Suprapubic skin (tissue), 4 donors: ENCODE measurements at places on chromosomes 3 and 15.
A peak's percentile ranks its signal among the peaks of the same experiment; 100 is the strongest.

DNA sequence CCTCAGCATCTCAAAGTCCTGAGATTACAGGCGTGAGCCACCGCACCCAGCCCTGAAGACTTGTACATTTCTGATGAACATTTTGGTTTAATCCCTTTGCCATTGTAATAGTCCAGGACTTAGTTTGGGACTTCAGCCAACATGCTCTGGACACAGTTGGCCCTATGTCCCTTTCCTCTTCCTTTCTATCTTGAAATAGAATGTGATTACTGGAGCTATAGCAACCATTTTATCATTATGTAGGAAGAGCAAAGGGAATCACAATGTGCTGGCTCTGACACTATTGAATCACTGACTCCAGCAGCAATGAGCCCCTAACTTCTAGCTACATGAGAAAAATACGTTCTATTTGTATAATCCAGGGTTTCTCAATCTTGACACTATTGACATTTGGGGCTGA, 34.8 kb upstream of the MRPL3 start:
- no peaks in the 10 kb centered on the region for H3K4me1 ChIP-seq
- H3K27ac ChIP-seq: no peak overlapping the region
- H3K27me3 ChIP-seq: no peaks in the 10 kb centered on the region
- H3K4me3 ChIP-seq: no peak overlapping the region
- no peaks in the 10 kb centered on the region for H3K36me3 ChIP-seq

DNA sequence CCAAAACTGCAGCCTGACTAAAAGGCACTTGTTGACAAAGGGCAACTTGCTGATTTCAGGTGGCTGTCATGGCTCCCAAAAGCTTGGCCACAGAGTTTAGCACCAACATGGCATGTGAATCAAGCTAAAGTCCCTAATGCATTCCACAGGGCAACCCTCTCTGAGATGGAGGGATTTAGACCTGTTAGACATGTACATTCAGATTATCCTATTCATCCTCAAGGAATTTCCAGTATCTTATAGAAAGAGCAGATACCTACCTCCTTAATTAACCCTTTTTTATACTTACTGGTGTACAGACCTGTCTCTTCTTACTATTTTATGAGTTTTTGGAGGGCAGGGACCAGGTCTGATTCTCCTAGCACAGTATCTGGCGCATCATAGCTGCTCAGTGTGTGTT, 31.3 kb downstream of the ACP3 start:
- no peak overlapping the region for H3K27ac ChIP-seq
- peaks cover 10% of the 10 kb centered on the region for H3K36me3 ChIP-seq
- H3K27me3 ChIP-seq: no peaks in the 10 kb centered on the region
- no peak for DNase-seq
- peaks cover 6% of the 10 kb centered on the region for H3K4me1 ChIP-seq

DNA sequence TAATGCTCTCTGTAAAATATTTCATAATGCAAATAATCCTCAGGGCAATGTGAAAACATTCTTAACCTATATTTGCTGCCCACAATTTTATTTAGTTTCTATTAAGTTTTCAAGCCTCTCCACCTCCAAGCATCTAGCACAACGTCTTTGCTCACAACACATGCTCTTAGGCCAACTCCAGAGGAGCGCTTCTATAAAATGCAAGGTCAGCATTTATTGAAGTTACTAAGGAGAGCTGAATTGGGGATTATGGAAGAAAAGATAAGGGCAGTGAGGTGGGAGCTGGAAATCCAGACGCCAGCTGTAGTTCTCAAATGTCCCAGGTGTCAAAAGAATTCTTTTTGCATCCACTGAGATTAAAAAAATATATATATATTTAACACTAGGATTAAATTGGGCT, 996 bp downstream of the RABL3 start:
- H3K4me1 ChIP-seq: peaks cover 21% of the 10 kb centered on the region
- no peaks in the 10 kb centered on the region for H3K27me3 ChIP-seq
- H3K27ac ChIP-seq: no peak overlapping the region
- no peak for DNase-seq
- H3K36me3 ChIP-seq: peaks cover 7% of the 10 kb centered on the region

DNA sequence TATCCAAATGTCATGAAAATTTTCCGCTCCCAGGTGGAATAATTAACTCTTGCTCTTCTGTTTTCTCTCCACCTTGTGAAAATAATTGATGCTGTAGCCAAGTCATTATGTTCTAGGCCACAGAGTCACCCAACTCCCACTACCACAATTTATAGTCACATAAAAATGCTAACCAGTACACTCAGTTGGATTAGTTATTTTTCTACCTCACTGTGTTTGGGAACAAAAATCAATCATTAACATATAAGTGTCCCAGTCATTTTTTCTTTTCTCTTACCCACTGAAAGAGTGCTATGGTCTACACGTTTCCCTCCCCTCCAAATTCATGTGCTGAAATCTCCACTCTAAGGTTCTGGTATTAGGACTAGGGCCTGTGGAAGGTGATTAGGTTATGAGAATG, 255.6 kb upstream of the LMCD1 start:
- no peak overlapping the region for H3K27ac ChIP-seq
- H3K4me1 ChIP-seq: no peaks in the 10 kb centered on the region
- H3K4me3 ChIP-seq: no peak overlapping the region
- H3K27me3 ChIP-seq: no peaks in the 10 kb centered on the region
- no peak for DNase-seq
- no peaks in the 10 kb centered on the region for H3K36me3 ChIP-seq

- no peak for DNase-seq
- H3K27ac ChIP-seq: no peak overlapping the region
- H3K4me1 ChIP-seq: no peaks in the 10 kb centered on the region
- H3K4me3 ChIP-seq: no peak overlapping the region
Measured at GRCh38 chr15:97078591-97078990, 748.1 kb downstream of the NR2F2 start.

DNA sequence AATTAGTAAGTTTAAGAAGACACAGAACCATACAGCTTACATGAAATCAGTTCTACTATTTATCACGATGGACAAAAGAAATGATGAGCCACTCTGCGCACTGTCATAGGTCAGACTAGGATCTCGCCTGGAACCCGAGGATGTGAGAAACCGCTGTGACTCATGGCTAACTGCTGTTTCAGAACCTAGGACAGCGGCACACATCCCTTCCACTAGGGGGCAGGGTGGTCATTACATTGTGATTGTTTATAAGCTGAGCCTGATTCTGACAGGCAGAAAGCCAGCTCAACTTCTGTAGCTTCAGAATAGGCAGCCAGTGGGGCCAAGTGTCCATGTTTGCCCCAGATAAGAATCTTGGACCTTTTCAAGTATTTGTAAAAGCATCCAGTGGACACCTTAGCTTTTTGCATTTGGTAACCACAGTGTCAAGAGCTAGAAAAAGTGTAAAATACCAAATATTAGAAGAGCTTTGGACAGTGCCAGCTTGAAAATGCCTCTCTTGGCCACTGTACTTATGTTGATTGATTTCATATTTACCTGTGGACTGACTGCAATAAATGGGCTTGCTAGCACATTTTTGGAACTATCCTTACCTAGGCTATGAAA, 115.8 kb downstream of the KBTBD8 start:
- H3K4me1 ChIP-seq: no peaks in the 10 kb centered on the region
- no peak overlapping the region for H3K27ac ChIP-seq
- DNase-seq: peak; percentile 62
- no peaks in the 10 kb centered on the region for H3K36me3 ChIP-seq
- H3K27me3 ChIP-seq: peaks cover 4% of the 10 kb centered on the region

DNA sequence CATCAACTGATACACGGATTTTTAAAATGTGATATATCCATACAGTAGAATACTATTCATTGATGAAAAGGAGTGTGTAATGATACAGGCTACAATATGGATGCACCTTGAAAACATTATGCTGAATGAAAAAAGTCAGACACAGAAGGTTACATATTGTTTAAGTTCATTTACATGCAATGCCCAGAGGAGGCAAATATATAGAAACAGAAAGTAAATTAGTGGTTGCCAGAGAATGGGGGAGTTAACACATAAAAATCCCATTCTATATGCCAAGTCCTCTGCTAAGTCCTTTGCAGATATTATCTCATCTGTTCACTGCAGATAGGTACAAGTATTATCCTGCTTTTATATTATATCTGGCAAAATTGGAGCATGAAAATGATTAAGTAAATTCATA, 22.1 kb upstream of the CDIN1 start:
- H3K36me3 ChIP-seq: no peaks in the 10 kb centered on the region
- no peaks in the 10 kb centered on the region for H3K27me3 ChIP-seq

DNA sequence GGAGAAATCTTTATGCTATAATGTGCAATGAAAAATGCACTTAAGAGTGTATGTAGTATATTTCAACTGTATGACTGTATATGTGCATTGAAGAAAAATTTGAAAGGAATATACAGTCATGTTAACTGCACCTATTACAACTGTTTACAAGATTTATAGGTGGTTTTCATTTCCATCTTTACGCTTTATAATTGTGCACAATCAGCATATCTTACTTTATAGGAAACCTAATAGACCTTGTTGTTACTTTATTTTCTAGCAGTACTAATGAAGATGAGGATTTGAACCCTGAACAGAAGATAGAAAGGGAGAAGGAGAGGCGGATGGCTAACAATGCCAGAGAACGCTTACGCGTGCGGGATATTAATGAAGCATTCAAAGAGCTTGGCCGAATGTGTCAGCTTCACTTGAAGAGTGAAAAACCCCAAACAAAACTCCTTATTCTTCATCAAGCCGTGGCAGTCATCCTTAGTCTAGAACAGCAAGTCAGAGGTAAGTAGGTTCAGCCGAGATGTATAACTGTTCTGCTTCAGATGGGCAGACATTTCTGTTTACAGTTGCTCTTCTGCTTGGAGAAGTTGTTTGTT, 103.4 kb upstream of the CGNL1 start:
- peaks cover 43% of the 10 kb centered on the region for H3K36me3 ChIP-seq
- H3K27ac ChIP-seq: no peak overlapping the region
- H3K4me3 ChIP-seq: no peak overlapping the region
- no peaks in the 10 kb centered on the region for H3K27me3 ChIP-seq

DNA sequence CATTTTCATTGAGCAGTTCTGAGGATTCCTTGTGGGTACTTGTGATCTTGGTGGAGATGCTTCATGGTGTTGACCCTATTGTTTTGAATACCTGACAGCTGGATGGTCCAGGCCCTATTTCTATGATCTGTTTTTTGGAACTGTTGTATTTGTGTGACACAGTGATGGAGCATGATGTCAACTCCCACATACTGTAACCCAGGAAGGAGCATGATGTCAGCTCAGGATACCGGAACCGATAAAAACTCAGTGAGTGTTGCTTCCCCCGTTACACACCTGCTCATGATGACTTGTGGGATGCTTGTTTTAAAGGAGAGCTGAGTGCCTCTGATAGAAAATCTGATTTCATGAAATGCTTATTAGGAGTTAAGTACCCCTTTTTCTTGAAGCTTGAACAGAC, 45.1 kb downstream of the ZBTB38 start:
- H3K4me3 ChIP-seq: no peak overlapping the region
- no peaks in the 10 kb centered on the region for H3K27me3 ChIP-seq
- H3K27ac ChIP-seq: peak overlapping the region; percentile 95

DNA sequence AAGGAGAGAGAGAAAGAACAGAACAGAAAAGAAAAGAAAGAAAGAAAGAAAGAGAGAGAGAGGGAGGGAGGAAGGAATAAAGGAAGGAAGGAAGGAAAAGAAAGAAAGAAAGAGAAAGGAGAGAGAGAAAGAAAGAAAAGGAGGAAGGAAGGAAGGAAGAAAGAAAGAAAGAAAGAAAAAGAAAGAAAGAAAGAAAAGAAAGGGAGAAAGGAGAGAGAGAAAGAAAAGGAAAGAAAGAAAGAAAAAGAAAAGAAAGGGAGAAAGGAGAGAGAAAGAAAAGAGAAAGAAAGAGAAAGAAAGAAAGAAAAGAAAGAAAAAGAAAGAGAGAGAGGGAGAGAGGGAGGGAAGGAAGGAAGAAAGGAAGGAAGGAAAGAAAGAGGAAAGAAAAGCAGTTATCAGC, 108.8 kb downstream of the ARPP21 start:
- no peak overlapping the region for H3K27ac ChIP-seq
- no peak for DNase-seq
- H3K36me3 ChIP-seq: no peaks in the 10 kb centered on the region
- H3K4me1 ChIP-seq: no peaks in the 10 kb centered on the region

GRCh38 chr3:32414522-32415202, 23.0 kb downstream of the CMTM7 start:
- no peaks in the 10 kb centered on the region for H3K36me3 ChIP-seq
- no peaks in the 10 kb centered on the region for H3K27me3 ChIP-seq
- H3K4me3 ChIP-seq: no peak overlapping the region
- peak; percentile 47 for DNase-seq

DNA sequence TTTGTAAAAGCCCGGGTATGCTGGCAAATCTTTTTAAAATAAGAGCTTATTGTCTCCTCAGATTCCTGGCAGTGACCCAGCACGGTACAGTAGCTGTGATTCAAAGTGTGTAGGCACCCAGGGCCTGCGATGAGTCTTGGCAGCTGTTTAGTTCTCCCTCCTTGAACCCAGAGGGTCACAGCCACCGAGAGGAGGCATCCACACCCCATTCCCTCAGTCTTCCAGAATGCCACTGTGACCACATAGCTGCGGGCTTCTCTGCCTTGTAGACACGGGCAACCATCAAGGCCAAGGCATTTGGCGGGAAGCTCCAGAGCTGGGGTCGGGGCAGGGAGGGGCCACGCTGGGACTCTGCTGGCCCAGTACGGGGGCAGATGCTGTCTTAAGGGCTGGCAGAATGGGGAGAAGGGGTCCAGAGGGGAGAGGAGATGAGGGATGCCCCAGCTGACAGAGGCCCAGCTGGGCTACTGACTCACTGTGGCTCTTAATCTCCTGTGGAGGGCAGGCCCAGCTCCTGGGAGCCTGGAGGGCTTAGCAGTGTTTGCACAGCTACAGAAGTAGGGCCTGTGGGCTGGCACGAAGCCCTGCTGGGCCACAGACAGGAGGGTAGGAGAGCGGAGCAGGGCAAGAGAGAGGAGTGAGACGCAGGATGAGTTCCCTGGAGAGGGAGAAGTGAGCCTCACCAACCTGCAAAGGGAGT, 68.8 kb upstream of the DLG1 start:
- H3K4me1 ChIP-seq: peaks cover 45% of the 10 kb centered on the region
- H3K27ac ChIP-seq: peak overlapping the region; percentile 50
- no peaks in the 10 kb centered on the region for H3K36me3 ChIP-seq
- no peak overlapping the region for H3K4me3 ChIP-seq

DNA sequence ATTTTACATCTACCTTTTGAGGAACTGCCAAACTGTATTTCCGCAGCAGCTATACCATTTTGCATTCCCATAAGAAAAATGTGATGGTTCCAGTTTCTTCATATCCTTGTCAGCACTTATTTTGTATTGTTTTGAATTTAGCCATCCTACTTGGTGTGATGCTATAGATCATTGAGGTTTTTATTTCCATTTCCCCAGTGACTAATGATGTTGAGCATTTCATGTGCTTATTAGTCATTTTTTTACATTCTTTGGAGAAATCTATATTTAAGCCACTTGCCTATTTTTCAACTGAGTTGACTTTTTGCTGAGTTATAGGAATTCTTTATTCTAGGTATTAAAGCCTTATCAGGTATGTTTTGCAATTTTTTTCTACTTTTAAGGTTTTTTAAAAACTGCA, 347.6 kb upstream of the RARB start:
- H3K27ac ChIP-seq: no peak overlapping the region
- no peaks in the 10 kb centered on the region for H3K36me3 ChIP-seq
- H3K27me3 ChIP-seq: no peaks in the 10 kb centered on the region
- no peak overlapping the region for H3K4me3 ChIP-seq
- DNase-seq: no peak
